ENCODE measurements at places on chromosomes 3 and 15.

- no peak for DNase-seq
Measured at GRCh38 chr15:92930776-92931175, 30.7 kb downstream of the CHD2 start.

GRCh38 chr15:96619174-96619573 lies 288.7 kb downstream of the NR2F2 start:
- DNase-seq: peak; percentile 3

GRCh38 chr15:45660231-45660979 lies 25.6 kb downstream of the SQOR start:
- DNase-seq: peak; percentile 67

DNA sequence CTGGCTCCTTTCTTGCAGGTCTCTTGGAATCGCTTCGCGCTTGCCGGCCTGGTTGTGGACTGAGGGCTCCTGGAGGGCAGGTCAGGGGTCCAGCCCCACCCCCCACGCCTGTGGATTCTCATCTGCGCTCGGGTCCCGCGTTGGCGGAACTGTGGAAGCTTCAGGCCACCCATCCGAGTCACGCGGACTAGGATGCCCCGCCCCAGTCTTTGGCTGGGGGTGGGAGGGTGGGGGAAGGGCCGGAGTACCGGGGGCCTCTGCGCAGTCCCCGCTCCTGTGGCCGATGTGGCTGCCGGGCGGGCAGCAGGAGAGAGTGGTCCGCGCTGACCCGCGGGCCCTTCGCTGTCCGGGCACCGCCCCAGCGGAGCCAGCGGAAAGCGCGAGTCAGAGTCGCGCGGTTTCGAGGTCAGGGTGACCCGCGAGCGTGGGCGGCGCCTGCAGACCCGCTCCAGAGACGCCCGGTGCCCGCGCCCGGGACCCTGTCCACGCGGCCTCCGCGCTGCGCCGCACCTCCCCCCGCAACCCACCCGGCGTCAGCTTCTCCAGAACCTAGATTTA lies 114.2 kb downstream of the KLF13 start:
- DNase-seq: no peak

DNA sequence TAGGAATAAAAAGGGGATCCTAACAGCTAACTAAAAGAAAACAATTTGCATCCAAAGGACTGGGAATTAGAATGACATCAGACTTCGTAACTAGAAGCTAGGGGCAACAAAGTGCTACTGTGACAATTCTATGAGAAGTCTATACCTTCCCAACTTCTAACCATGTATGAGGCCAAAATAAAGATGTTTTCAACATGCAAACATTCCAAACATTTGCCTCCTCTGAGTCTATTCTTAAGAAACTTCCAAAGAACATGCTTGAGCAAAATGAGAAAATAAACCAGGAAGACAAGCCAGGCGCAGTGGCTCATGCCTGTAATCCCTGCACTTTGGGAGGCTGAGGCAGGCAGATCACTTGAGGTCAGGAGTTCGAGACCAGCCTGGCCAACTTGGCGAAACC lies 13.1 kb upstream of the RNF7 start:
- DNase-seq: no peak

Data from ELF-1 (cell line).